ENCODE measurements at places on chromosomes 5 and 9.
A peak's percentile ranks its signal among the peaks of the same experiment; 100 is the strongest.

- DNase-seq, result no peak
Measured at GRCh38 chr9:71368157-71368556, 246.7 kb upstream of the TRPM3 start.

DNA sequence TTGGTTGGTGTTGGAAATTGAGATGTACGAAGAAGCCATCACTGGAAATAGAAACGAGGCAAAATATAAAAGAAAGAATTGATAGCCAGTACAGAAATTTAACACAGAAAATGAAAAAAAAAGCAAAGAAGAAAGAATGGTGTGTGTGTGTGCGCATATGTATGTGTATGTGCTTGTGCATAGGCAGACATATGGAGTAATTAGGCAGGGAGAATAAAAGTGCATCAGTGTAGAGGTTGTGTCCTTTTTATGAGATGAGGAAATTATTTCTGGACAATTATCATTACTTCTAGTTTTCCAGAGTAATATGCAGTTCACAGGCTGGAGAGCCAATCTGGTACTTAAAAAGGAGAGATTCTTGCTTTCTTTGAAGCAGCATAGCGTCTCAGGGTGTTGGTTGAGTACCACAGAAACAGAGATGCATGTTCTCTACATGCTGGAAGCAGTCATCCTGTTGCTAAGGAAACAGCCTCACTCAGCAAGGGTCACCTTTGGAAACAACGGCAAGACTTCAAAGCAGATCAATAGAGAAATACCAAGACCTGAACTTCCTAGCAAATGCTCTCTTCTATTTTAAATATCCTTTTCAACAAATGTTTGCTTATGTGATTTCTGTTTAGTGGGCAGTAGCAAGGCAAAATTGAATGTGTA lies 172.7 kb downstream of the TAF11L14 start:
- DNase-seq, result no peak

GRCh38 chr5:154995679-154996078 lies 17.9 kb upstream of the KIF4B start:
- DNase-seq, result no peak

- no peak for DNase-seq
Measured at GRCh38 chr5:16749626-16750025, 132.8 kb upstream of the RETREG1 start.

GRCh38 chr9:77215874-77216273 lies 38.5 kb downstream of the VPS13A start:
- no peak for DNase-seq

DNA sequence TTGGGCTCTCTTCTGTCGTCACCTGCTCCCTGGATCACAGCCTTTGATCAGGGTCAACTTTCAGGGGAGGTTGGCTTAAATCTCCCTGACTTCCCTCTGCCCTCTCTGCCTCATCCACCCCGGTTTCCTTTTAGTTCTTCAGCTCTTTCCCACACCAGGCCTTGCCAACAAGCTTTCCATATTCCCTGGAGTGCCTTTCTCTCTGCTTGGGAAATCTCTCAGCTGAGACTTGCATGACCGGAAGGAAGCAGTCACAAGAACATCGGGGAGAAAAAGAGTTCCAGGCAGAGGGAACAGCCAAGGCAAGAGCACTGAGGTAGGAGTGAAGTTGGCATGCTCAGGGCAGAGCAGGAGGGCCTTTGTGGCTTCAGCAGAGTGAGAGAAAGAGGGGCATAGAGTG lies 88.4 kb upstream of the HSPA9 start:
- no peak for DNase-seq

DNA sequence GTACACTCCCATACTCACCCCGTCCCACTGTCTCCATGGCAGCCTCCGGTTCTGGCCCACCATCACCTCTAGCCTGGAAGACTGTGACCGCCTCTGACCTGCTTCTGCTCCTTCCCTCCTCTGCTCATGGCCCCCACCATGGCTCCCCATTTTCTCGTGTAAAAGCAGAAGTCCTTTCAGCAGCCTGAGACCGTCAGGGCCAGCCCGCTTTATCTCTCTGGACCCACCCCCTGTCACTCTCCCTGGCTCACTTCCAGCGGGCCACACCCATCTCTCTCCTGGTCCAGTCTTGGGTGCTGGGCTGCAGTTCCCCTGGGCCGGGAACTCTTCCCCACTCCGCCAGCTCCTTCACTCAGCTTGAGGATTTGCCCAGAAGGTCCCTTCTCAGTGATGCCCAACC lies 96.0 kb upstream of the RUFY1 start:
- no peak for DNase-seq

DNA sequence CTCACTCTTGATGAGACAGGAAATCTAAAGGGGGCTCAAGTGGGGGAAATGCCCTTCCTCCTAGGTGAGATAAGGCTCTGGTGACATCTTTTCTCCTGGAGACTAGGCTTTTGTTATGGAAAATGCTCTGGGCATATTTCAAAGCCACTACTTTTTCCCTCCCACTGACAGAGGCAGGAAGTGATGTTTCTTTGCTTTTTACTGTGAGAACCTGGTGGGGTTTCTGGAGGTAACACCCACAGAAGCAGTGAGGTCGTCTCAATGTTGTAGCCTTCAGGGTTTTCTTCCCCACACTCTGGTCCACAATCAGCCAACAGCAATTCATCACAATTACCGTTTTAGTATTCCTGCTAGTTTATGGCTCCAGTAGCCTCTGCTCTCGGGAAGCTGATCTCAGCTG lies 41.4 kb upstream of the FAM240B start:
- DNase-seq, result no peak

DNA sequence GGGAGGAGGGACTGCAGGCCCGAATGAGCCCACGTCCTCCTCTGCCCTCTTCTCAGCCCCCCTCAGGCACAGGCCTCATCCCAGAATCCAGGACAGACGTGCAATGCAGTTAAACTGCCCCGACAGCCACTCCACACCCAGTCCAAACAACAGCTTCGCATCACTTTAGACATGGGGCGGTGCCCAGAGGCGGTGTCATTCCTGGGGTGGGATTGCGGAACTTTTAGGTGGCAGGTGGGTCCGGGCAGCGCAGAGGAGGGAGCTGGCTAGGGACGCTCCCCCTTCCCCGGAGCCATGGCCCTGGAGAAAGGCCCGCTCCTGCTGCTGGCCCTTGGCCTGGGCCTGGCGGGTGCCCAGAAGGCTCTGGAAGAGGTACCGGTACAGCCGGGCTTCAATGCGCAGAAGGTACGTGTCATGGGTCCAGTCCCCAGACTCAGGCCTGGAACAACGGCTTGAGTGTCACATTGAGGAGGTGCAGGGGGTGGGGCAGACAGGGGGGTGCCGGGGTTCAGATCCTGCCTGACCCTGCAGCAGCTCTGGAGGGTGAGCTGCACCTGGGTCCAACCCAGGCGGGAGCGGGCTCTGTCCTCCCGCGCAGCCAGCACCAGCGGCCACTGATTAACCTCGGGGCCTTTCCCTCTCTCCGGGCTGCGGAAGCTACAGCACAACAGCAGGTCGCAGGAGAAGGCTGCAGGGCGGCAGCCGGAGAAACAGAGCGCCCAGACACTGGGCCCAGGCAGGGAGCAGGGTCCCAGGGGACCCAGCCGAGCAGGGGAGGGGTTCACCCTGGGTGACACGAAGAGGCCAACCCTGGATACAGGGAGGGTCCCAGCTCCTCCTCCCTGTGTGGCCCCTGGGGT lies 25.2 kb downstream of the GLT6D1 start:
- DNase-seq, result no peak

DNA sequence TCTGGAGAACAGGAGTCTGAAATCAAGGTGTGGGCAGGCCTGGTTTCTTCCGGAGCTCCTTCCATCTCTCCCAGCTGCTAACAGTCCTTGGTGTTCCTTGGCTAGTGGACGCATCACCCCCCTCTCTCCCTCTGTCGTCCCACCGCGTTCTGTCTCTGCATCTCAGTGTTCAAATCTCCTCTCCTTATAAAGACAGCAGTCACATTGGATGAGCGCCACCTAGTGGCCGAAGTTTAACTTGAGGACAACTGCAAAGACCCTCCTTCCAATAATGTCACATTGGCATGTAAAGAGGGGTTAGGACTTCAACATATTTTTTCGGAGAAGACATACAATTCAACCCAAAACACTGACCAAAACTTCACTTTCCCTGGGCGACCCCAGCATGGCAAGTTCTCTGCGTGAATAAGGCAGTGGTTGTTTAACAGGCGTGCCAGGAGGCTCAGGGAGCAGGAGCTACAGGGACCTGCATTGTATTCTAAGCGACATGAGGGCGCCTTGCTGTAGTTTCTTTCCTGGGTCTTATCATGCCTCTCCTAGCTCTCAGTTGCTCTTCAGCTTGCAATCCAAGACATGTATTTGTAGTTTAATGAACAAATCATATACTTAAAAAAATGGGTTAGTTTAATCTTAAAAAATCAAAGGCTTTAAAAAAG lies 27.9 kb upstream of the BASP1 start:
- DNase-seq, result peak; percentile 84

- peak; percentile 54 for DNase-seq
Measured at GRCh38 chr5:134145779-134146581, 30.8 kb downstream of the SKP1 start.

DNA sequence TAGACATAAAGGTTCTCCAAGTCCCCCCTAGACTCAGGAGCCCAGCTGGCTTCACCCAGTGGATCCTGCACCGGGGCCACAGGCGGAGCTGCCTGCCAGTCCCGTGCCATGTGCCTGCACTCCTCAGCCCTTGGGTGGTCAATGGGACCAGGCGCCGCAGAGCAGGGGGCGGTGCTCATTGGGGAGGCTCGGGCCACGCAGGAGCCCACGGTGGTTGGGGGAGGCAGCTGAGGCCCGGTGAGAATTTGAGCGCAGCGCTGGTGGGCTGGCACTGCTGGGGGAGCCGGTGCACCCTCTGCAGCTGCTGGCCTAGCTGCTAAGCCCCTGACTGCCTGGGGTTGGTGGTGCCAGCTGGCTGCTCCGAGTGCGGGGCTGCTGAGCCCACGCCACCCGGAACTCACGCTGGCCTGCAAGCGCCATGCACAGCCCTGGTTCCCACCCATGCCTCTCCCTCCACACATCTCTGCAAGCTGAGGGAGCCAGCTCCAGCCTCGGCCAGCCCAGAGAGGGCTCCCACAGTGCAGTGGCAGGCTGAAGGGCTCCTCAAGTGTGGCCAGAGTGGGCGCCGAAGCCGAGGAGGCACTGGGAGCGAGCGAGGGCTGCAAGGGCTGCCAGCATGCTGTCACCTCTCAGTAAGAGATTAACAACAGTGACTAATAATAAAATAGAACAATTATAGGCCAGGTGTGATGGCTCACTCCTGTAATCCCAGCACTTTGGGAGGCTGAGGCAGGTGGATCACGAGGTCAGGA lies 65.9 kb downstream of the SPATA31D1 start:
- no peak for DNase-seq

- peak; percentile 38 for DNase-seq
Measured at GRCh38 chr5:140575309-140575708, 10.7 kb downstream of the SLC35A4 start.

DNA sequence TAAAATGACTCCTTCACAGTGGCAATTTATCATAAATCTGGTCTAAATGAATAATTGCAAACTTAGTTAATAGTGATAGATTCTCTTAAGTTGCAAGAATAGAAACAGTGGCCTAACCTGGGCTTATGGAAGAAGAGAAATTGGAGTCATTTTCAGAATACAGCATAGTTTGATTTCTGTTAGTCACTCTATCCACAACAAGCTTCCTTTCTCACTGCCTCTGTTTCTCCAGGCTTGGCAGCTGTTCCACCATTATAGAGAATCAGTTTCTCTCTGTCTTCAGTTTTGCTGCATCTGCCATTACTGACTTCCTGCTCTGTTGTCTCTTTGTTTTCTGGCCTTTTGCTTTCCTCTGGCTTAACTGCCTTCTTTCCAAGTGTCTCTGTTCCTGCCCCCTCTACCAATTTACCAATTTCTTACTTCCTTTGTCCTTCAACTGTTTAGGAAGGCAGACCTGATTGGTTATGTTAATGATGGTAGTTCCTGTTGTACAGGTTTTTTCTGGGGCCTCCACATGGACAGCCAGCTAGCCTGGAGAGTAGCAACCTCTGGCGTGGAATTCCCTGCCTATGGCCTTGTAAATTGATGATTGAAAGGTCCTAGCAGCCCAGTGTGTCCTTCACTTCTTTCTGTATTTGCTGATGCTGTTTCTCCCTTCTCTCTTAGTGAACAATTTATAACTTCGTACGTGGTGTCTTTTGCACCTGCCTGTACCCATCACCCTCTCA lies 75.9 kb upstream of the RASGRF2 start:
- no peak for DNase-seq

DNA sequence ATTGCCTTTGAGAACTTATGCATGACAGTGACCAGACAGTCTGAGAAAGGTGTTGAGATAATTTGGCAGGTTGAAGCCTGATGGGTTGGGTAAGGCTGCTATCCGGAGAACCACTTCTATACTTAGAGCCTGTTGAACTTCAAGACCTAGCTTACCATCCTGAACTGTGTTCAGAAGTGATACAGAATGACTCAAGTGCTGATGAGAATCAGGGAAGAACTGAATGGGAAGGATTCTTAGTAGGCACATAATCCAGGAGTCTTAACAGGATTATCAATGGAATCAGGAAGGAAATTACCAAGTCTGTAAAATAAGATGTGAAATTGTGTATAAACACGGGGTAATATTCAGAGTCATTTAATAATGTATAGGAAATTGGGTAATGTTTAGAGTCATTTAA lies 9.0 kb upstream of the PAPPA start:
- DNase-seq, result no peak

GRCh38 chr9:69324549-69325401 lies at the start of gene ENTREP1:
ENTREP1 (plus strand) TSS chr9:69325215; CDS start chr9:69325310, 95 bp downstream.
- DNase-seq, result no peak

DNA sequence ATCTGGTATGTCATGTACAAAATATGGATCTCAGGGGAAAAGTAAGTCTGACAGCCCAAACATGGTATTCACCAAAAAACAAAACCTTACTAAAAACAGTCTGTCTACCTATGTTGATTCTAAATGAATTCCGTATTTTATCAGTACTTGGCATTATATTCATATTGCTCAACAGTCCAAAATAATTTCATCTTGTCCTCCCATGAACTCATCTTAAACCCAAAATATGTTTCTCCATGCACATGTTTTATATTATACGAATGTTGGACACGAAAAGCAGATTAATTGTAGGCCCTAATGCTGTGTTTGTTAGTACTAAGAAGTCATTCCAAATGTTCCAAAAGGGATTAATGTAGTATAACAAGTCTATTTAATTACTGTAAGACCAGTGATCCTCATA lies 20.1 kb downstream of the NFIB start:
- no peak for DNase-seq

DNA sequence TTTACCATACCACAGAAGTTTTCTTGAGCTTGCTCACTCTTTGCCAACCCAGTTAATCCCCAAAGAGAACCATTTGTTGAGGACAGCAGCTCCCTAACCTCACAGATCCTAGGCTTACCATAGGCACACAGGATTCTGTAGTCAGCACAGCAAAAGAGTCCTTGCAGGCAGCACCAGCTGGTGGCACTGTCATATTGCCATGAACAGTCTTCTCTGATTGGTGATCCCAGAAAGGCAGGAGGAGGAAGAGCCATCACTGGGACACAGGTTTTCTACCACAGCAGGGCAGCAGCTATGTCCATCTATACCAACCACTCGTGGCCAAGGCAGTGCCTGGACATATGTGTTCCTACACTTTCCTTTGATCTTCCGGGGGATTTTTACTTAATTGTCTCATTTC lies 297.1 kb upstream of the CD180 start:
- DNase-seq, result peak; percentile 17
